ENCODE measurements at places on chromosomes 16 and 17.

DNA sequence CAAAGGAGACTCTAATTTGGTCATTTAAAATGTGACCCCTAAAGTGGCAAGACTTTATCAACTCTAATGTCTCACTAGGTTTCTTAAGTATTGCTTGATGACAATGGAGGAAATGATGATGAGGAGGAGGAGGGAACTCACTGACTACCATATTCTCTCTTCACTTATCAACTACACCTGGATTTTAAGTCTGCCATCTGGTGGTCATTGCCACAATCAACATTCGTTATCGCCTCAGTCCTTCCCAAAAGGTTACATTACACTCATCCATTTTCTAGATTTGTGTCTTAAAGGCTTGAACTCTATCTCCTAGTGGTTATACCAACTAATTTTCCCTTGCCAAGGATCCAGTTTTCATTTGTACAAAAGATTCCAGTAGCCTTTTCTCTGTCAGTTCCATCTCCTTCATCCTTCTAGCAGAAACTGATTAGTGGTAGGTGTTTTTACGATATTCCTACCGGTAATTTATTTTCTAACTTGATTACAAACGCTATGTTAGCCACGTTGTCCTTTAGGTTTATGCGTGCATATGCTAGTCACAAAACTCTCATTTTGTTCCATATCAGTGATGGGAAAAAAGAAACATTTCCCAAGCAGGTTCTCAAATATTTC, 114.6 kb upstream of the NOG start:
- DNase-seq, result peak; percentile 35

DNA sequence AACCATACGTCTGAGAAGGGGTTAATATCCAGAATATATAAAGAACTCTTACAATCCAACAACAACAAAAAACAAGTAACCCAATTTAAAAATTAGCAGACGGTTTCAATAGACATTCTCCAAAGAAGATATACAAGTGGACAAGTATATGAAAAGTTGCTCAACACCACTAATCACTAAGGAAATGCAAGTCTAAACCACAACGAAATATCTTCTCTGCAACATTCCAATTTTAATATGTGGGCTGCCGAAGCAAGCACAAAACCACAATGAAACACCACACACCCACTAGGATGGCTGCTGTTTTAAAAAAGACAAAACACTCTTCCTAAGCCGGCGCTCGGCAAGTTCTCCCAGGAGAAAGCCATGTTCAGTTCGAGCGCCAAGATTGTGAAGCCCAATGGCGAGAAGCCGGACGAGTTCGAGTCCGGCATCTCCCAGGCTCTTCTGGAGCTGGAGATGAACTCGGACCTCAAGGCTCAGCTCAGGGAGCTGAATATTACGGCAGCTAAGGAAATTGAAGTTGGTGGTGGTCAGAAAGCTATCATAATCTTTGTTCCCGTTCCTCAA, 5.9 kb upstream of the SLC13A2 start:
- no peak for DNase-seq

- DNase-seq, result no peak
Observed at GRCh38 chr16:56288019-56288418, 96.7 kb downstream of the GNAO1 start.

DNA sequence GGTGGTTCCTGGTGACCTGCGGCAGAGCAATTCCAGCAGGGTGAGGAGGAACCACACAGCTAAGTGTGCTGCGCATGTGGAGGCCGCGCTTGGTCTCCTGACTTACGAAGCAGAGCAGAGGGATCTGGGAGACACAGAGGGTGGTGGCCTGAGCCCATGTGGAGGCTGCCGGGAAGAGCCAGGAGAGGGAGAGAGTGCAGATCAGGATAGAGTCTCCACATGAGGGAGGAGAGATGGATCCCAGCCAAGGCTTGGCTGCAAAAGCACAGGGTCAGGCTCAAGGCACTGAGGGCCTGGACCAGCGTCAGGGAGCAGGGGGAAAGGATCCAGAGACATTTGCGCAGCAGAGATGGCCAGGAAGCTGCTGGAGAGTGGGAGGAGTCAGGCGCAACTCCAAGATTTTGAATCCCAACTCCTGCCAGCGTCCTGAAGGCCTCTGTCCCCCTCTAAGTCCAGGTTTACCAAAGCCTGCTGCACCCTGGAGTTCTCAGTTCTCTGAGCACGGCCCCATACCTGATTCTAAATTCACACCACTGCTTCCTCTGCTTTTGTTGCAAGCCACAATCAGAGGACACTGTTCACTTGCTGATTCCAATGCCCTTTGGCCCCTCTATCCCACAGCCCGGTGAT, 11.3 kb upstream of the MLLT6 start:
- DNase-seq, result no peak

- no peak for DNase-seq
Observed at GRCh38 chr16:4846503-4846900, 586 bp downstream of the GLYR1 start.

DNA sequence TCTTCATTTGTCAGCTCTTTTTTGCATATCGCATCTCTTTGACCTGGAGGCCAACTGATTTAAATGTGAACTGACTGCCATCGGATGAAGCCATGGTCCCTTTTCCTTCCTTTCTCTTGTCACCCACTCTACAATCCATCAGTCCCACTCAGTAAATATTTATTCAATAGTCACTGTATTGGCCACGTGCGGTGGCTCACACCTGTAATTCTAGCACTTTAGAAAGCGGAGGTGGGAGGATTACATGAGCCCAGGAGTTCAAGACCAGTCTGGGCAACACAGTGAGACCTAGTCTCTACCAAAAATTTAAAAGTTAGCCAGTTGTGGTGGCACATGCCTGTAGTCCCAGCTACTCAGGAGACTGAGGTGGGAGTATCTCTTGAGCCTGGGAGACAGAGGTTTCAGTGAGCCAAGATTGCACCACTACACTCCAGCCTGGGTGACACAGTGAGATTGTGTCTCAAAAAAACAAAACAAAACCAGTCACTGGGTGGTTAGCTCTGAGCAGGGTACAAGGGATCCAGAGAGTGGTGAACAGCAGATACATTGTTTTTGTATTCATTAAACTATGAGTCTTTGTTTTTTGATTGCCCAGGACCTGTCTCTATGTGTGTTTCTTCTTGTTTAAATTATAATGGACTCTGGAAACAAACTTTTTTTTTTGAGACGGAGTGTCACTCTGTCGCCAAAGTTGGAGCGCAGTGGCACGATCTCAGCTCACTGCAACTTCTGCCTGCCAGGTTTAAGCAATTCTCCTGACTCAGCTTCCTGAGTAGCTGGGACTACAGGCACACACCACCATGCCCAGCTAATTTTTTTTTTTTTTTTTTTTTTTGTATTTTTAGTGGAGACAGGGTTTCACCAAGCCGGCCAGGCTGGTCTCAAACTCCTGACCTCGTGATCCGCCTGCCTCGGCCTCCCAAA, 6.9 kb downstream of the PHAF1 start:
- DNase-seq, result peak; percentile 44

- no peak for DNase-seq
Observed at GRCh38 chr16:14024283-14024682, 46.8 kb upstream of the MRTFB start.

DNA sequence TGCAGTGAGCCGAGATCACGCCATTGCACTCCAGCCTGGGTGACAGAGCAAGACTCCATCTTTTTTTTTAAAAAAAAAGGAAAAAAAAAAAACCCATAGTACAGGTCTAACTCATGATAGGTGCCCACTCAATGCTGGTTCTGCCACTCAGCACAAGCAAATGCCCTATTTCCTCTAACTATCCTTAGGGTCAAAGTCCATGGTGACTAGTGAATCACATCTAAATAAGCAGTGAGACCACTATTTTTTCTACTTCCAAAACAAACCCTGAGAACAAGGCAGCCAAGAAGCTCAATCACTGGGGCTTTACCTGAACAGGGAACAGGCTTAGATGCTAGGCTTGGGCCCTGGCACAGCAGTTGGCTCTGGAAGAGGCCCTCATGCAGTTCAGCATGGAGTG, 3.4 kb downstream of the BLTP2 start:
- DNase-seq, result no peak

DNA sequence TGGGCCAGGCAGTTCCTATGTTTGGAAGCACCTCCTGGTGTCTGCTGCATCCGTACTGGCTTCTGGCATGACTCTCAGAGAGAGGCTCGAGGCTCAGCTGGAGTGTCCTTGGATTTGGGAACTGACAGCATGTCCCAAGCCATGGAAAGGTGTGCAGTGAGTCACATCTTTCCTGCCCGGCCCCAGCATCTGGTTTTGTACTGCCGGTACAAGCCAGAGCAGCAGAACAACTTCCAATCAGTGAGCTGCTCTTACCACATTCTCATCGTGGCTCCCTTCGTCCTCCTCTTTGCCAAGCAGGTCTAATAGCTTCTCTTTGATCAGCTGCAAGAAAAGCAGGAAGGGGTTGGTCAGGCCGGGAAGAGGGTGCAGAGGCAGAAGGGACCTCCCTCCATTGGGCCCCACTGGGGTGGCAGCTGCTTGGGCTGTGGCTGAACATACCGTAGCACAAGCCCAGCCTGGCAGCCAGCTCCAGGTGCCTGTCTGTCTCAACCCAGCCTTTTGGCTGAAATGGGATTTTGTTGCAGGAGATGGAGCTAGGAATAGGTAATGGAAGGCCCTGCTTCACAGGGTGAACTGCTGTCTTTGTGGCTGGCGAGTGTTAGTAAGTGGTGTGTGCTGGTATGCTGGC, 24.2 kb downstream of the SPACA3 start:
- DNase-seq, result no peak

Measured in HL-60 (cell line).